ENCODE measurements at places on chromosomes 5 and 9. TPM values are rescaled to one million over a fixed set of nuclear protein-coding genes. Genes with fewer than 3 reads are reported as not detected.
A peak's percentile ranks its signal among the peaks of the same experiment; 100 is the strongest.

DNA sequence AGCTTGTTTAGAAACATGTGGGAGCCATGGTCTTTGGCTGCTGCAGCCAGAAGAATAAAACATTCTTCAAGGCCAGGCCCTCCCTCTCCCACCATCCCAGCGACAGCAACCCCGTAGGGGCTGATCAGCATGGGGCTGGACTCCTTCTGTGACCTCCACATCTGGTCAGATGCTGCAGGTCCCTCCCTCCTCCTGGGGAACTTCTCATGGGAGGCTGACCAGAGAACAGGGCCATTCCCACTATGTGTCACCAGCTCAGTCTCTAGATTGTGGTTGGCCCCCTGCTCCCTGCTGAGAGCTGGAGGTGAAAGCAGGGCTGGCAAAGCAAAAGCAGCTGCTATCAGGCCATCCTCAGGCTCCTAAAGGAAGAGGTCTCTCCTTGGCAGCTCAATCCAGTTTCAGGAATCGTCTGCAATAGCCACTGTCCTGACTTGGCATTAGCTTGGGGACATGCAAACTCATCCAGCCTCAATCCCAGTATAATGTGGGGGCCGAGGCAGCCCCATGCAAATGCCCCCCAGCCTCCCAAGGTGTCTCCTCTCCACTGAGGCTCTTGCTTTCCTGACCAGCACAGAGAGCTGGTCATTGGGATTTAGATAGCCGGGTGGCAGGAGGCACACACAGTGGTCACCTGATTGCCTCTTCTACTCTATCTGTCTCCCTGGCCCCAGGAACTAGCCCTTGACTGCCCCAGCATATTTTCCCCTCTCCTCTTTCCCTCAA is 81.5 kb downstream of the NRG2 start:
- DNase-seq: no peak
- no peak overlapping the region for H3K4me3 ChIP-seq
- H3K4me1 ChIP-seq: no peaks in the 10 kb centered on the region
- H3K27me3 ChIP-seq: no peaks in the 10 kb centered on the region
- H3K27ac ChIP-seq: no peak overlapping the region
- H3K36me3 ChIP-seq: no peaks in the 10 kb centered on the region

- H3K4me3 ChIP-seq: no peak overlapping the region
- no peaks in the 10 kb centered on the region for H3K36me3 ChIP-seq
- peak; percentile 56 for DNase-seq
- H3K27ac ChIP-seq: no peak overlapping the region
Observed at GRCh38 chr9:19174127-19174912, 47.0 kb upstream of the PLIN2 start.

GRCh38 chr5:118247458-118247857 is 740.9 kb downstream of the DTWD2 start:
- H3K4me3 ChIP-seq: no peak overlapping the region
- H3K4me1 ChIP-seq: no peaks in the 10 kb centered on the region
- H3K36me3 ChIP-seq: no peaks in the 10 kb centered on the region
- no peaks in the 10 kb centered on the region for H3K27me3 ChIP-seq

The RFESD gene
- not detected for total RNA-seq

DNA sequence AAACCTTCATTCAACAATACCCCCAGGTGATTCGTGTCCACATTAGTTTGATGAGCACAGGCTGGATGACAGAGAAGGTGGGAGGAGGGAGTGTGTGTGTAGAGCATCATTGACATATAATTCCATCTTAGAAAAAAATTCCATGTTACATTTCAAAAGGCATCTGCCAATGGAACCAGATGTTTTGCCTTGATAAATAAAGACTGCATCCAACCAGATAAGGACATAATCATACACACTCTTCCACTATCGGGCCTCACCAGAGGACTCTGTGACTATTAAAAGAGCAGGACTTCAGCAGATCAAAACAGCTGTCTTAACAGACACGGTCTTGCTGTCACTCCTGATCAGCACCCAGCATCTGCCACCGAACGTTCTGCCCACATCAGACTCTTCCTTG is 96.4 kb upstream of the SPIN1 start:
- no peaks in the 10 kb centered on the region for H3K4me1 ChIP-seq
- DNase-seq: no peak
- H3K27ac ChIP-seq: no peak overlapping the region
- no peak overlapping the region for H3K4me3 ChIP-seq

- no peak for DNase-seq
- peak overlapping the region; percentile 33 for H3K27ac ChIP-seq
- no peaks in the 10 kb centered on the region for H3K27me3 ChIP-seq
Observed at GRCh38 chr9:110027671-110028081, 180.3 kb downstream of the C9orf152 start.

The TAF1L gene
- total RNA-seq: not detected

- peak; percentile 85 for DNase-seq
- H3K27ac ChIP-seq: peak overlapping the region; percentile 99
- H3K4me1 ChIP-seq: peaks cover 42% of the 10 kb centered on the region
- no peaks in the 10 kb centered on the region for H3K36me3 ChIP-seq
- no peaks in the 10 kb centered on the region for H3K27me3 ChIP-seq
Observed at GRCh38 chr5:180830253-180831138, 27.9 kb upstream of the MGAT1 start.

DNA sequence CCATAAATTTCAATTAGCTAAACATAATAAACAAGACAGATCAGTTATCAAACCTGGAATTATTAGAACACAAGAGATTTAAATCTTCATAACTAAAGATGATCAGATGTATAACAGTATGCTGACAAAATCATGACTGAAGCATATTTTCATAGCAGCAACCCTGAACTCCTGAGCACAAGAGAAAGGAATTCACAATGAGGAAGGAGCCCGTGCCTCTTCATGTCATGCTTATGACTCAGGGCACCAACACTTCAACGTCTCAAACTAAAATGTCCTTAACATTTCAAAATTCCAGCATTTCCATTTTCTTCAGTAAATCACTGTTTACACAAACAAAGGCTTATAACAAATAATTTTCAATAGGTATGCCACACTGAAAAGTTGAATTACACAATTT is 6.7 kb downstream of the AP3B1 start:
- no peaks in the 10 kb centered on the region for H3K36me3 ChIP-seq
- H3K4me3 ChIP-seq: no peak overlapping the region
- no peak for DNase-seq
- peaks cover 19% of the 10 kb centered on the region for H3K4me1 ChIP-seq
- no peak overlapping the region for H3K27ac ChIP-seq
- H3K27me3 ChIP-seq: no peaks in the 10 kb centered on the region

- no peaks in the 10 kb centered on the region for H3K27me3 ChIP-seq
- peaks cover 14% of the 10 kb centered on the region for H3K4me1 ChIP-seq
- H3K27ac ChIP-seq: no peak overlapping the region
- DNase-seq: no peak
Observed at GRCh38 chr5:93622240-93622885, 39.3 kb downstream of the NR2F1 start.

DNA sequence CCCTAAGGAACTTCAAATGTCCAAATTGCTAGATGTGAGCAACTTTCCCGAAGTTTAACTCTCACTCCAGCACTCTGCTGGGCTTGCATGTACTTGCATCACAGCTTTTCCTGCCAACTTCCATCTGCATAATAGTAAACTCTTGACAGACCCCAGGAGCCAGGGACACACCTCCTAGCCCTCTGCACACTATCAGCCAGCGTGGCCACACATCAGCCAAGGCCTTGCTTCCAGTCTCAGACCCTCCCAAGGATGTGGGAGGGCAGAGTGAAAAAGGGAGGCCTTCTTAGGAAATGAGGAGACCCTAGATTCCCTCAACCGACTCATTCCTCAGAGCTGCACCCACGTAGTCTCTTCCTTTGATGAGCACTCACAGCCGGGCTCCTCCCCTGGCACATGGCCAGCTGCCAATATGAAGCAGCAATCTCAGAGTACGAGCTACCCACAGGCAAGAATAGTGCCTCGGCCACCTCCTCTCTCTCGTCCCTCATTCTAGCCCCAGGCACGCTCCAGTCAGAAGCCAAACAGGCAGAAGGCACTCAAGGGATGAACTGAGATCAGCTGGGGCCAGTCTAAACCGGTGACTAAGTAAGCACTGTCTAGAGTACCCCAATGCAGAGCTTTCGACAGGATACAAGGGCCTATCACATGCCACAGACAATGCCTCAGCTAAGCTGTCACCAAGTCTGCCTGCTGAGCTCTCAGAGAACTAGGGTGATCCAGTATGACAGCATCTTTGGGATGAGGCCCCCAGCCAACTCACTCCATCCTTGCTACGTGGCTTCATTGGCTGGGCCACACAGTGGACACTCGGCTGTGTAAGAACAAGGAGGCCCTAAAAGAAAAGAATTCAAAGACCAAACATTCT is 2.3 kb downstream of the P4HA2 start:
- H3K4me3 ChIP-seq: no peak overlapping the region
- H3K27me3 ChIP-seq: no peaks in the 10 kb centered on the region

DNA sequence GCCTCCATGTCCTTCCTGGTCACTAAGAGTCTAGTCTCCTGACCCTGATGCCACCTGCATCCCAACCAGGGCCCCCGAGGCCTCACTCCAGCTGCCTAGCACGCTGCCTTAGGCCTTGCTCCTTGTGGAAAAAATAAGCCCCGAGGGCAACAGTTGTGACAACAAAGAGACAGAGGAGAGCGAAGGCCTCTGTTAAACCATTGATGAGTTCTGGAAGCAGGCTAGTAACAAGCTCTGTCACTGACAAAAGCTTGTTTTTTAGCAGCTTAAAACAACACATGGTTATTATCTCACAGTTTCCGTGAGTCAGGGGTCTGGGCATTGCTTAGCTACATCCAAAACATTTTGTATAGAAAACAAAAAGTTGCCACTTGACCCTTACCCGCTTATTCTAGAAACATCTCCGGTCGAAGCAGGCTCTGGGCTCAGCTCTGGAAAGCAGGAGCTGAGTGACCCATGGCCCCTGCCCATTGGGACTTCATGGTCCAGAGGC is 48.2 kb upstream of the TBC1D2 start:
- DNase-seq: no peak
- no peak overlapping the region for H3K4me3 ChIP-seq
- H3K27ac ChIP-seq: no peak overlapping the region
- no peaks in the 10 kb centered on the region for H3K36me3 ChIP-seq

The NEUROG1 gene
- total RNA-seq: not detected

GRCh38 chr5:160463740-160464465 is 42.2 kb downstream of the PTTG1 start:
- peaks cover 12% of the 10 kb centered on the region for H3K4me1 ChIP-seq
- no peaks in the 10 kb centered on the region for H3K36me3 ChIP-seq
- no peak overlapping the region for H3K4me3 ChIP-seq
- H3K27ac ChIP-seq: no peak overlapping the region
- no peaks in the 10 kb centered on the region for H3K27me3 ChIP-seq

- no peaks in the 10 kb centered on the region for H3K27me3 ChIP-seq
- no peaks in the 10 kb centered on the region for H3K36me3 ChIP-seq
- no peaks in the 10 kb centered on the region for H3K4me1 ChIP-seq
- H3K4me3 ChIP-seq: no peak overlapping the region
- H3K27ac ChIP-seq: no peak overlapping the region
- DNase-seq: no peak
Observed at GRCh38 chr9:68869022-68869421, 144.9 kb downstream of the PRKACG start.

The ROR2 gene
- 23.2 TPM for total RNA-seq

All from transverse colon (tissue), 4 donors.